D721Med (cell line): ENCODE measurements at places on chromosomes 16 and 17.

GRCh38 chr17:6660805-6661463 lies 9.4 kb downstream of the C17orf100 start:
- no peak for DNase-seq

DNA sequence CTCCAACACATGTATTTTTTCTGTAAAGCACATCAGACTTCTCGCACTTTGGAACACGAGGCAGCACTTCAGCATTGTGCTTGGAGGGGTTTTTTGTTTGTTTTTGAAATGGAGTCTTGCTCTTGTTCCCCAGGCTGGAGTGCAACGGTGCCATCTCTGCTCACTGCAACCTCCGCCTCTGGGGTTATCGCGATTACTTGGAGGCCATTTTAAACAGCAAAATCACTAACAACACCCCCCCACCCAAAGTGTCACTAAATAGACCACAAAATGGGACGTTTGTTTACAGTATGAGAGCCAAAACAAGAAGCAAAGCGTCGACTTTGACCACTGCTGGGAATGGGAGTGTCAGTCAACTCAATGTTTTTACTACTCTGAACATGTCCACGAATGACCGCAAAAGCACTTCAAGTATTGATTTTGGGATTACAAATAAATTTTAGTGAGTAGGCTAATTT lies 9.0 kb upstream of the C16orf87 start:
- no peak for DNase-seq

DNA sequence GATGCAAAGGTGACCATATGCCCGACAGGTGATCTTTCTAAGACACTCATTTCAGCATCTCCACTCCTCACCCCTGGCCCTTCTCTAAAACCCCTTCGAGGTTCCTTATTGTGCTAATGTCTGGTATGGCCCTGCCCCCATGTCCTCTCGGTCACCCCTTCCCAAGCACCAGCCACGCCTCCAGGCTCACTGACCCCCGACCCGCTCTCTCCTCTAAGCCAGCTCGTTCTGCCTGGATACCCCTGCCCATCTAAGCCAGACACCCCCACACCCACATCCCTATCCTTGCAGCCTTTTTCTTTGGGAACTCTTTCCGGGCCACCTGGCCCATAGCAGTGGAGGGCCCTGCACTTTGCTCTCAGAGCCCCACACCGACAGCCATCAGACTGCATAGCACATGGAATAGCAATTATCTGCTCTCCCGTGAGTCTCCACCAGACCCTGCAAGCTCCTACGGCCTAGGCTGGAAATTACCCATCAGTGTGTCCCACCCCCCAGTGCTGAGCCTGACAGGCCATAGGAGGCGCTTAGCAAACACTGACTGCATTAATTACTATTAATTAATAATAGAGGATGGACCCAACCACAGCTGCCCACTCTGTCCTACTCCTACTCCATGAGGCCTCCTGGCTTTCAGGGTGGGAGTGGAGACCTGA lies 176.7 kb downstream of the TMEM132E start:
- DNase-seq, result no peak

GRCh38 chr17:20228410-20228809 lies 219.3 kb downstream of the SPECC1 start:
- no peak for DNase-seq
